Cerebellum (tissue), 4 donors: ENCODE measurements at places on chromosomes 11 and 22.

- DNase-seq = no peak
Measured at GRCh38 chr11:63573881-63574855, 11.0 kb upstream of the PLAAT2 start.

- no peak for DNase-seq
Measured at GRCh38 chr11:130846606-130847005, 69.7 kb downstream of the SNX19 start.

DNA sequence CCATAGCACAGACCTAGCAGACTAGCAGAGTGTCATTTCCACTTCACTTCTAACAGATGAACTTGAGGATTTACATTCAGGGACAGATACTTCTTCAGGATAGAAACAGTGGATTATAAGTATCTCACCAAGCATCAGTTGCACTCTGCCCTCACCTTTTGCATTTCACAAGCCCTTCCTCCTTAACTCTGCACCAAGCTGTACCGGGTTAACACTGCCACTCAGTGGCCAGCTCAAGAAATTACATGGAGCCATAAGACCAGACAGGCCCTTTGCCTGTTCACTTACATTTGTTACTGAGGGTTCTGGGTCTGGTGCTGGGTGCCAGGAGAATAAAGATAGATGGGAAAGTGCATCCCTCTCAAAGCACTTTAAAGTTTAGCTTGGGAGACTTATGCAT lies 309.8 kb downstream of the SHANK2 start:
- DNase-seq = no peak

DNA sequence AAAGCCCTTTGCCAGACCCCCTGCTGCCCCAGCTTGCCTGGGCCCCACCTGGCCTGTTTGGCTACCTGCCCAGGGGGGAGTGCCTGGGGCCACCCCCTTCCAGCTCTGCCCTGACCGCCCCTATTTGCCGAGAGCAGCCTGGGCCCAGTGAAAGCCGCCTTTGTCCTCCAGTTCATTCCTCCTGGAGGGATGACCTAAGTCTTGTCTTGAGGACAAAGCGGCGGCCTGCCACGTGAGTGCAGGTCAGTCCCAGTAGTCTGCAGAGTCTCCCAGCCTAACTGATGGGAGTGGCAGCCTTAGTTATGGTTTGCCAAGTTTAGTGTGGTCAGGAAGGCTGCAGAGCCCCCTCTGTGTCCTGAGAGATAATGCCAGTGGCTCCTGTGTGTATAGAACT lies 115.9 kb upstream of the CRYBB3 start:
- DNase-seq = no peak

DNA sequence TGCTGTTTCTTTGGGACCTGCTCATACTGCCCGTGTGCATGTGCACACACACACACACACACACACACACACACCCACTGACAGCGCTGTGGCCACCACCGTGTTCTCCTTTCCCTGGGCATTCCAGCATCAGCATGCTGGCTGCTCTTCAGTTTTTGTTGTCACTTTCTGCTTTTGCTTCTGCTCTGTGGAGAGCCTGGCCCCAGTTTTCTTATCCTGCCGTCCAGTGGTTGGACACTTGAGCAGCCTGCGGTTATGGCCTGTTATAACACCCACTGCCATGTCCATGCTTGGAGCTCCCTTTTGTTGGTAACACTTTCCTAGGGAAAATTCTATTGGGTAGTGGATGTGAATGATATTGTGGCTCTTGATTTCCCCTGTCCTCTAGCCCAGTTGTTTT lies 83.6 kb downstream of the OSBP2 start:
- no peak for DNase-seq
